Right lobe of liver (tissue), 6 donors: ENCODE measurements at places on chromosomes 11 and 22.

DNA sequence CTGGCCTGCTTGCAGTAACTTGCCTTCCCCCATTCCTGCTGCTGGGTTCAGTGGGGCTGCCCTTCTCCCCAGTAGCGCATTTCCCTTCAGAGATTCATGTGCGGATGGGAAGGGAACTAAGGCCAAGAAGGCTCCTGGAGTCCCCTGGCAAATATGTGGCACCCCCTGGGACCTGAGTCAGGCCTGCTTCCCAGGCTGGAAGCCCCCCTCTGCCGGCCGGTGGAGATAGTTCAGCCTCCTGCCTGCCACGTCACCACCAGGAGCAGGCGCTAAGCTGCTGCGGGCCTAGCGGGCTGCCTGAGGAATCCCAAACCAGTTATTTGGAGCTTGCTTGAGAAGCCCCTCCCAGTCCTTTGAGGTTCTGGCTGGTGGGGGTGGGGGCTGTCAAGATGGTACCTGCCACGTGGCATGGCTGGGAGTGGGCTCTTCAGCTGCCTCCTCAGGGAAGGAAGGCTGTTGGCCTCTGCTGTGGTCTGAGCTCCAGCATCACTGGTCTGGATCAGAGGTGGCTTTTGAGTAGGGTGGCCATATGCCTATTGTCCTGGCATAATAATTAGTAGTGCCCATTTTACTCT, 2.0 kb downstream of the SERPINH1 start:
- no peak for DNase-seq

DNA sequence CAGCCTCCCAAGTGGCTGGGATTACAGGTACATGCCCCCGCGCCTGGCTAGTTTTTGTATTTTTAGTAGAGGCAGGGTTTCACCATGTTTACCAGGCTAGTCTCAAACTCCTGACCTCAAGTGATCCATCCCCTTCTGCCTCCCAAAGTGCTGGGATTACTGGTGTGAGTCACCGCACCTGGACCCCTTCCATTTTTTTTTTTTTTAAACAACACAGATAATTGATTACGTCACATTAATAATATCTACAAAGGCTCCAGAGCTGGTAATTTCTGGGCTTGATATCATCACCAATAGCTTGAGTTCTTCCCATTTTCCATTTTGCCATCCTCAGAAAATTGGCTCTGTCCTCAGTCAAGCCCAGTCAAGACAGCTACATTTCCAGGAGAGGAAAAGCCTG, 7.2 kb downstream of the TTLL1 start:
- DNase-seq, result no peak

GRCh38 chr22:40741116-40741515, 61.8 kb downstream of the MCHR1 start:
- DNase-seq, result no peak

DNA sequence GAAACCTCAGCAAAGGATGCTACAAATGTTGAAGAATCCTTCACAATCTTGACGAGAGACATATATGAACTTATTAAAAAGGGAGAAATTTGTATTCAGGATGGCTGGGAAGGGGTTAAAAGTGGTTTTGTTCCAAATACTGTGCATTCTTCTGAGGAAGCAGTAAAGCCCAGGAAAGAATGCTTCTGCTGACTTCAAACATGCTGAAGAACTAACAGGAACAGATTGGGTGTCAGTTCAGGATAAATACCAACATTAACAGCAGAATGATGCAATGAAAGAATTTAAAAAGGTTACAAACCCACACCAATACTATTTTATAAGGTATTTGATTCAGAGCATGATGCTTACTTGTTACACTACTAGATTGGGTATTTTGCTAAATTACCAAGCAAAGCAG, 33.9 kb downstream of the RAB39A start:
- no peak for DNase-seq

DNA sequence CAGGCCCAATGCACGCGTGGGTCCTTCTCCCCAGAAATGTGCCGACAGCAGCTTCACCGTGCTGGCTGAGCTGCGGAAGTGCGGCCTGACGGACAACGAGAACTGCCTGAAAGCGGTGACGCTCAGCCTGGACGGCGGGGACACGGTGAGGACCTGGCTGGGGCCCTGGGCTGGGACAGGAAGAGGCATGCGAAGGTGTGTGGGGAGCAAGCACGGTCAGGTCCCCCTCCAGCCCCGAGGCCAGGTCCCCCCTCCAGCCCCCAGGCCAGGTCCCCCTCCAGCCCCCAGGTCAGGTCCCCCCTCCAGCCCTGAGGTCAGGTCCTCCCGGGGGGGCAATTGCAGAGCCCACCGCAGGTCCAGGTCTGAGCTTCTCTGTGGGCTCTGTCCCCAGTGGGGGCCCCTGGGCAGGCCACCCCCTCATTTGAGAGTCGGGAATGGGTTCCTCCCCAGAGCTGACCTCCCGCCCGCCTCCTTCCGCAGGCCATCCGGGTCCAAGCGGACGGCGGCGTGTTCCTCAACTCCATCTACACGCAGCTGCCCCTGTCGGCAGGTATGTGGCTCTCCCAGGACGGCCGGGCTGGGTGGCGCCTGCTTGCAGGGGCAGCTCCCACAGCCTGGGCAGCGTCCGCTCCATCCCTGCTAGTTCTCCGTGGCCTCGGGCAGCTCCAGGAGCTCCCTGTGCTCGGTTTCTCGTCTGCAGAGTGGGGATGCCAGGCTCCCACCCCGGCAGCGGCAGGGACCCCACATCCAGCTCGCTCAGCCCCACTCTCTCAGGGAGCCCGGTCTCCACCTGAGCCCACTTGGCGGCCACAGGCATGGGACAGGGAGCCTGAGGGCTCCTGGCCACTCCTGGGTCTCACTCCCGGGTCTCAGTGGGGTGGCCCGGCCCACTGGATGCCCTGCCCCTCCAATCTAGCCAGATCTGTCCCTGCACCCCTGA, 7.9 kb downstream of the MUC5B start:
- DNase-seq, result peak; percentile 52

DNA sequence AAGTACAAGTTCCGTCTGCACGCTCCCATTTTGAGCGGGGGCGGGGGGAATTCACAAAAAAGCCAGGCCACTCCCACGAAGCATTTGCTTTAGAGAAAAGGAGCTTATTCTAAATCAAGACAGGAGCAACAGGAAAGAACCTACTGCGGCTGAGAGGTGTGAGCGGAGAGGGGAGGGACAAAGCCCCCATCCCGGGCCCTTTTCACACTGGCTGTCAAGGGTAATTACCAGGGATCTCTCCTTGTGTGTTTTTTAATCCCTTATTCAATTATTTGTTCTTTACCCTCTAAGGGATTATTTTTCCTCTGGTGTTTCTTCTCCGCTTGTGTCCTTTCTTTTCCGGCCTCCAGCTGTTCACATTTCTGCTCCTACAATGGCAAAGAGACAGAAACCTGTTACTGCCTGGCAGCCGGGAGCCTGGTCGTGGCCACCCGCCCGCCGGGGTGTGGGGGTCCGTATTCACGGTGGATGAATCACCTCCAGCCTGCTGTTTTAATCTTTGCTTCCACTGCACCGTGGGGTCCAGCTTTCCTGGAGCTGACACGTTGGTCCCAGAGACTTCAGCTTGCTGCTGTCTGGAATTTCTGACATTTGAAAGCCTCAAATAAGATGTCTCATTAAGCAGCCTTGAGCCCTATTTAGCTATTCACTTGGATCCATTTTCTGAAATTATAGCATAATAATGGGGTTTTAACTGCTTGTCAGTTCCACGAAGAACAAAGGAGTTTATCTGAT, 61.4 kb upstream of the FADD start:
- no peak for DNase-seq

DNA sequence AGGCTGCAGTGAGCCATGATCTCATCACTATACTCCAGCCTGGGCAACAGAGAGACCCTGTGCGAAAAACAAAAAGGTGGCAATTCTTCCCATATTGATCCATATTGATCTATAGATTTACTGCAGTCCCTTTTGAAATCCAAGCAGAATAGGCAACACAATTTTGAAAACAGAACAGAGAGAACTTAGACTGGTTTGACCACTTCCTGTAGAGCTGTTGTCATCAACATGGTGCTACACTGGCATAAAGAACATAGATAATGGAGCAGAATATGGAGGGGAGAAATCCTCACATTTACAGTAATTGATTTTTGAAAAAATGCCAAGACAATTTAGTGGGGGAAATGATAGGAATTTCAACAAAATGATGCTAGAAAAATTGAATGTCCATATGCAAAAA, 34.1 kb downstream of the GRK3 start:
- no peak for DNase-seq

- no peak for DNase-seq
Observed at GRCh38 chr22:24088816-24089215, 77.7 kb downstream of the CABIN1 start.

DNA sequence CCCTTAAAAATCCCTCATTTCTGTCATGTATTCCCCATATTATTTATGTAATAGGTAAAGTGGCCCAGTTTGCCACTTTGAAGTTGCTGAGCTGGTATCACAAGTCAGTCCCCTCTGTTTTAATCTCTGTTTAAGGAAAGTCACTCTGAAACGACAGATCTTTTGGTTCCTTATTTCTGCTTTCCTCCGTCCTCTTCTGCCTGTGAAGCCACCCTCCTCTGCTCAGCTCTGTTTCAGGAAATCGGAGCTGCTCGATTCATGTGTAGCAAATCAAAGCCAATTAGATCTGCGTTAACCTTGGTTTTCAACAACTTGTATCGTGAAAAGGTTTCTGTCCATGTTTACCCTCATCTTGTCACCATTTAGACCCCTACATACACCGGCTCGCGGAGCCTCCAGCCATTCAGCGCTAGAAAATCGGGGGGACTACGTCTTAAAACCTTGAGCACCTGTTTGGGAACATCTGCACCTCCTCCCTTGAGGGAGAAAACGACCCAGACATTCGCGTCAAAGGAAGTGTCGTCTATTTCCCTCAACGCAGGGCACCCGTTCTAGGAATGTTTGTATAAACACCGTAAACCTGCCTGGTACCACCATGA, 576 bp upstream of the SC5D start:
- no peak for DNase-seq

DNA sequence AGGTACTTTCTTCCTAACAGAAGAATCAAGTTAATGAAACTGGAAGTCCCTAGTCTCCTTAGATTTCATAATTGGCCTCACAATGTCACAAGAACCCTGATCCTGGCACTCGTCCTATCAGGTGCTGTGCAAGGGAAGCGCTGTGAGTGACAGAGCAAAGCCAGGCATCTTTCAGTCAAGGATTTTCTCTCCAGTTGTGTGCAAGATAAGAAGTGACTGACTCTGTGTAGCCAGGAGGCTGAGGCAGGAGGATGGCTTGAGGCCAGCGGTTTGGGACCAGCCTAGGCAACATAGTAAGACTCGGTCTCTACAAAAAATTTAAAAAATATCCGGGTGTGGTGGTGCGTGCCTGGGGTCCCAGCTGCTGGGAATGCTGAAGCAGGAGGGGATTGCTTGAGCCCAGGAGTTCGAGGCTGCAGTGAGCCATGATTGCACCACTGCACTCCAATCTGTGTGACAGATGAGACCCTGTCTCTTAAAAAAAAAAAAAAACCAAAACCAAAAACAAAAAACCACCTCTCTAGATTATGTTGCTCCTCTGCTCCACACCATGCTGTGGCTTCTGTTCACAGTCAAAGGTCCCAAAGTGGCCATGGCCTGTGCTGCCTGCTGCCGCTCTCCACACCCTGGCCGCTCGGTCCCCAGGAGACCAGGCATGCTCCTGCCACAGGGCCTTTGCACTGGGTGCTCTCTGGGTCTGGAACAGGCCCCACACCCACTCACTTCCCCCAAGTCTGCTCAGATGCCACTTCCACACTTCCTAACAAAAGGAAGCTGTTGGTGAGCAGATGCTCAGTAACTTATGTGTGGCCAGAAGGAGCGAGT, 54.2 kb upstream of the CLDN5 start:
- DNase-seq, result no peak

DNA sequence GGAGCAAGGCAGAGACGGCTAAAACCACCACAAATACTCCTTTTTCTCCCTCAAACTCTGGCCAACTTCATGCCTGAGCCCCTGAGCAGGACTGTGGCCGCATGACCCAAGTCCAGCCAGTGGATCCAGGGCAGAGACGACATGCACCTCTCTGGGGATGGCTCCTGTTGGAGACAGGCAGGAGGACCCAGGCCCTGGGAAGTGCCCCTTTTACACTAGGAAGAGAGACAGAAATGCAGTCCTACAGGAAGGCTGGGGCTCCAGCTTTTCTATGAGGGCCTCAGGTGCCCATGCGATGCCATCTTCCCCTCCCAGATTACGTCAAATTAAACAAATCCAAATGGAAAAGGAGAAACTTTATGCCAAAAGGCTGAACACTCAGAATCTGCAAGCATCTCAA, 498.0 kb downstream of the BRD1 start:
- peak; percentile 33 for DNase-seq

GRCh38 chr11:120675171-120675570, 163.6 kb downstream of the GRIK4 start:
- DNase-seq, result no peak

DNA sequence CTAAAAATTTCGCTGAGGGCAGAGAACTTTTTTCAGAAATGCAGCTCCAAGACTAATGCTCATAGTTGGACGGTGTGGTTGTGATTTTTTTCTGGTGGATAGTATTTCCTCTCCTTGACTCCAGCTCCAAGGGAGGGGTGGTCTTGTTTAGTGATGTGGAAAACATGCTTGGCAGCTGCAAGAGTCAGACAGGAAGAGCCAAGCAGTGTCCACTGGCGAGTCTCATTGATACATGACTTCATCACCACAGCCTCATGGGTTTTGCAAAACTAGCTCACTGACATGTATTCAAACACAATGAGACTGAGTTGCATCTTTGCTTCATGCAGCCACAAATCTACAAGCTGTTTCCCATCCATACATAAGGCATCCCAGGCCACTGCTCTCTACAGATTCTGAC, 7.3 kb upstream of the KCNJ1 start:
- no peak for DNase-seq

GRCh38 chr11:63508009-63508408, 2.1 kb downstream of the LGALS12 start:
- DNase-seq, result peak; percentile 89

DNA sequence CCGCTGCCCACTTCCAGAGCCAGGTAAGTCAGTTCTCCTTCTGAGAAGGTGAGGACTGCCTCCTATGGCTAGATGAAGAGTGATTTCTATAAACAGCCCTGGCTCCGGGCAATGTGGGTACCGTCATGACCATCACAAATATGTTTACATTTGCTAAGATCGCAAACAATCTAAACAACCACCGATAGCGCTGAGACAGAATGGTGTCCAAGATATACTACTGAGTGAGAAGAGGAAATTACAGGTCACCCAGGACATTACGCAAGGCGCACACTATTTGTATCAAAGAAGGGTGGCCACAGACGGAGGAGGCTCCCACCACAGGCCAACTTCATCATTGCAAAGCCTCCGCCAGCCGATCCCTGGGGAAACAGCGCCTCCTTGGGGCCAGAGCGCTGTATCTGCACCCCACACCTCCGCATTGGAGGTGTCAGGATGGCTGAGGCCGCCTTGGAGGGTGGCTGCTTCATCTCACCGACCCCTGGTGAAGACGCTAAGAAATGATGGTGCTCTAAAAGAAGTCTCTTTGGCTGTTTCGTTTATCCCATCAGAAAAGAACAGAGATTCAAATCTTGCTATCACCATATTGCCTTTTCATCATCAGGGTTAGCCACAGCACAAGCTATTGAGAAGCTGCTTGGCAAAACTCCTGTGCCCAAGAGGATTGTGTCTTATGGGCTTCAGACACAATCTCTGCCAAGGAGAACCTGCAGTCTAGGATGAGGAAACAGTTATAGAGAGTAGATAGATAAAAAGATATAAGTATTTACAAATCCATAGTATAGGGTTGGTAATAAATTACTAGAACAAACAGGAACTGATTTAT, 12.3 kb upstream of the ASRGL1 start:
- DNase-seq, result peak; percentile 39

- no peak for DNase-seq
Observed at GRCh38 chr22:19798003-19798665, 37.6 kb downstream of the TBX1 start.
